AG04450 (cell line): ENCODE measurements at places on chromosomes 16 and 17.

- DNase-seq = no peak
Measured at GRCh38 chr16:79372503-79373184, 227.9 kb downstream of the MAF start.

DNA sequence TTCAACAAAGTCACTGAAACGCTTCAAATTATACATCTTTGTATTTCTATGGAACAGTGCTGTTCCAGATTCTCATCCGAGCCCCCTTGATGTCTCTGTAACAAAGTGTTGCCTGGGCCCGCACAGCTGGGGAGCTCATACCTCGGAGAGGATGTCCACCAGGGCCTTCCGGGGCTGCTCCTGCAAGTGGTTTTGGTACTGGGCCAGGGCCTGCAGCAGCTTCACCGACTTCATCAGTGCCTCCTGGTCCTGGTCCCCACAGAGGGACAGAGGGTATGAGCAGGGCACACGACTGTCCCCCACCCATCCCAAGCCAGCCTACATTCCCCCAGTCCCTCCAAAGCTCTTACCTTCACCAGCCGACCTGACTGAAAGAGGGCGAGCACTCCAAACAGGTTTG is 1.5 kb downstream of the MYBBP1A start:
- no peak for DNase-seq

DNA sequence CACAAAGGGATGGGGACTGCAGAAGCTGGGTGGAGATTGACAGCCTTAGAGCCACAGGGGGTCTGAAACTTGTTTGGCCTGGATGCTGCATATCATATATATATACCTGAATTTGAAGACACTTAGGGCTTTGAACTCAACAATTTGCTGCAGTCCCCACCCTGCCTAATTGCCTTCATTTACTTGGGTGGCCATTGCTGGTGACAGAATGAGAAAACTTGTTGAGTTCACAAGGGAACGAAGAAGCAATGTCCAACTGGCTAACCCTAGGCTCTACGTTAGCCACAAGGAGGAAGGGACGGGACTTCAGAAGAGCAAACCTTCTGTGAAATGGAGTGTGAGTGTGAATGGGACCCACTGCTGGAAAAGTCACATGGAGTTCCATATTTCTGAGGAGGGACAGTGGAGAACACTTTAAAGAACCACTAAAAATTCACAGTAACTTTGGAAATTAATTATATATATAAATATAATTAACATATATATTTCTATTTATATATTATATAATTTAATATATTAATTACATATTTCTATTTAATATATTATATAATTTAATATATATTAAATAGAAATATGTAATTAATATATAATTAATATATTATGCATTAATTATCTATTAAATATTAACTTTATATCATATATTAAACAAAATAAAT is 215.3 kb upstream of the SOX9 start:
- DNase-seq = no peak

- DNase-seq = no peak
Measured at GRCh38 chr17:34081269-34081668, 173.8 kb upstream of the CCL2 start.

DNA sequence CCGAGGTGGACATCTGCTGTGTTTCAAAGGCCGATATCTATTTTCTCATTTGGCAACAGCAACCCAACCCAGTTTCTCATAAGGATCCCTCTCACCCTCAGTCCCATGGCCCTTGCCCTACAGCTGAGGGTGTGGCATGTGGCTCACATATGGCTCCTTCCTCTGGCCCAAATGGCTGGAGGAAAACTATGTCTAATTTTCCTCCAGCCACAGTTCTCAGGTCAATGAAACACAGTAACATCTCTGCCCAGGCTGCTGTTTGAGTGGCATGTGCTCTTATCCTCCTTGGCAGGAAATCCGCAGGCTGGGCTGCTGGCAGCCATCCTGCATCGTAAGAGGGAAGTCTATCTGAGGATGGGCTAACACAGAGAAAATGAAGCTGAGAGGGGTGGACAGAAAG is 24.1 kb downstream of the SERPINF1 start:
- DNase-seq = no peak

DNA sequence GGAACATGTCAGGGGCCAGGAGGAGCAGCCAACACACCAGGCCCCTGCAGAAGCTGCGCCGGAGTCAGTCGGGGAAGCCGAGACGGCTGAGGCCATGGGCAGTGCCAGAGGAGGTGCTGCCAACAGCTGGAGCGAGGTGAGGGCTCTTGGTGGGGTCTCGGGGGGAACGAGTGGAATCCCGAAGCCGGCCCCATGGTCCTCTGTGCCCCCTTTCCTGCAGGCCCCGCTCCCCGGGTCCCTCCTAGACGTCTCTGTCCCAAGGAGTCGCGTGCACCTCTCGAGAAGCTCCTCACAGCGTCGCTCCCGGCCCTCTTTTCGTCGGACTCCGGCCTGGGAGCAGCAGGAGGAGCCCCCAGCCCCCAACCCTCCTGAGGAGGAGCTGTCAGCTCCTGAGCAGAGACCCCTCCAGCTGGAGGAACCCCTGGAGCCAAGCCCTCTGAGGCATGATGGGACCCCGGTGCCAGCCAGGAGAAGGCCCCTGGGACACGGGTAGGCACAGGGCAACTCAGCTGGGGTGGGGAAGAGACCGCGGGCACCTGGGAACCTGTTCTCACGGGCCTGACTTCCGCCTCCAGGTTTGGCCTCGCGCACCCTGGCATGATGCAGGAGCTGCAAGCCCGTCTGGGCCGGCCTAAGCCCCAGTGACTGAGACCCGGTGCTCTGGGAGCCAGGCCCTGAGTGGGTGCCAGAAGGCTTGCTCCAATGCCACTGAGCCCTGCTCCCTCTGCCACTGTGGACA is 3.6 kb downstream of the APOBR start:
- no peak for DNase-seq

- no peak for DNase-seq
Measured at GRCh38 chr16:14087181-14087580, 16.1 kb downstream of the MRTFB start.

GRCh38 chr17:50210240-50211225 is 9.1 kb upstream of the COL1A1 start:
- peak; percentile 98 for DNase-seq

DNA sequence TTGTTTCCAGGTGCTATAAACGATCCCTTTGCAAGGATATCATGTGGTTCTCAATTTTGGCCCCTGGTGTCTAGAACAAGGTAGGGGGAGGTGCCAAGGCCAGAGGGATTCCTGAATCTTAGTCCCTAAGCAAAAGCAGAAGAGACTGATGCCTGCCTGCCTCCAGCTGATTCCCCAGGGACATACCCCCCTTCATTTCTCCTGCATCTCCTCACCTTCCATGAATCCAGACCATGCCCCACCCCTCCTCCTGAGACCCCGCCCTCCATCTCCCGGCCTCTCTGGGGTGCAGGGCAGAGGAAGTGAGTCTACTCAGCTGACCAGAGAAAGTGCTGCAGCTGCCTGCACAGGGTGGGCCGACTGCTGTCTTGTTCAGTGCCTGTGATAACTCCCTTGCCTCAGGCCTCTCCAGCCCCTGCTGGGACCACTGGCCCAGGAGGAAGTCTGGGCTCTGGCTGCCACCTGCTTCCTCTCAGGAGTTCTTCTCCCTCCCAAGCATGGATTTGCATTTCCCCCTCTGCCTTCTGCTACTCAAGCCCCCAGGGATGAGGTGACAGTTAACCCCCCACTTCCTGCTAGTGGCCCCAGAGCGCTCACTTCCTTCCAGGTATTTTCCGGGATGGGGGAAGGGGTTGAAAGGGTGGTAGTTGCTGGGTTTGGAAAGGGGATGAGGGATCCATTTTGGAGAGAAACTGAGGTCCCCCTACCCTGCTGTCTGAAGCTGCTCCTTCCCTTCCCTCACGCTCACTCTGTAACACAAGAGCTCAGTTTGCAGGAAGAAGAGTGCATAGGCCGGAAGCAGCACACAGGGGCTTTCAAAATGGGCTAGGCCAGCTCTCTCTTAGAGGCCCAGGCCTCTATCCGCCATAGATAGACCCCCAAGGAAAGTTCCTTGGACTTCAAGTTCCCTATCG is 10.5 kb upstream of the TSPOAP1 start:
- DNase-seq = peak; percentile 59

GRCh38 chr17:49916854-49917515 is 52.0 kb upstream of the DLX4 start:
- DNase-seq = no peak

DNA sequence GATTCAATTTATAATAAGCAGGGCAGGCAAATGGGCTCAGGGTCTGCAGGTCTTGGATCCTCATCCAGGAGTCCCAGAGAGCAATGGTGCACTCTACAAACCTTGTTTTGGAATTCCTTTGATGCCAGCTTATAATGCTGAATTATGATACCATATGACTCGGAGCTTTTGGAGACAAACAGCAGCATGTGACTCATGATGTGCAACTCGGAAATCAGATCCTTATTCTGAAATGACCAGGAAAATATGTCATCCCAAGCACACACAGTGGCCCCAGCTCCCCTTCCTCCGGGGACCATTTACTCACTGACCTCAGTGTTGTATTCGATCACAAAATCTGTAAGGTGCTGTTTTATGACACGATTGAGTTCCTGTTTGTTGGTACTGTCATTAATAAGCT is 20.2 kb upstream of the UMOD start:
- no peak for DNase-seq

DNA sequence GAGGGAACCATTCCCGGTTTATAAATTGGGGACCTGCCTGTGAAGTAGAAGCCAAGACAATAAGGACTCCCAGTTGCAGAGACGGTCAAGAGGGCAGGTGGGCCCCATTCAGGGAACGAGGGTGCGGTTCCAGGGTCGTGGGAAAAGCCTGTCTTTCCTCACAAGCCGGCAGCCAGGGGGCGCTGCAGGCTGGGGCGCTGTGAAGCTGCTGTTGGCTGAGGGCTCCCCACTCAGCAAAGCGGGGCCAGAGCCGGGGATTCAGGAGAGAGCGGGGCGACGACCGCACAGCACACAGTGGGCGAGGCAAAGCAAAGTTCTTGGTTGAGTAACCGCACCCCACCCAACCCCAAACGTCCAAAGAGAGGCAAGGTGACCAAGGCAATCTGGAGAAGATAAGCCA is 24.9 kb downstream of the CDRT15 start:
- DNase-seq = no peak

DNA sequence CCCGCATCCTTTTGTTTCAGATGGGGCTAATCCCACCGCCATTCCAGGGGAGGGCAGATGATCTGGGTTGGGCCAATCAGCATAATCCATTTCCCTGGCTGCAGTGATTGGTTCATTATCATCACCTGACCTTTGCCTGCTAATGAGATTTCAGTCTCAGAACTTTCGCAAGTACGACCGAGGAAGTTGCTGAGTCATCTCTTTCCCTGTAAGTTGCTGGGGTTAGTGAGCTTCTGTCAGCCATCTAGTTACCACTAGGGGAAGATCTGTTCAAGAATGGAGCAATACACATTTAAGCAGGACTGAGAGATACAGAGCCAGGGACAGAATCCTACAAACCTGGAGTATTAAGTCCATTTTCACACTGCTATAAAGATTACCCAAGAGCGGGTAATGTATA is 65.3 kb upstream of the NUDT7 start:
- DNase-seq = no peak

GRCh38 chr17:75617218-75617617 is 16.0 kb upstream of the SMIM5 start:
- no peak for DNase-seq

DNA sequence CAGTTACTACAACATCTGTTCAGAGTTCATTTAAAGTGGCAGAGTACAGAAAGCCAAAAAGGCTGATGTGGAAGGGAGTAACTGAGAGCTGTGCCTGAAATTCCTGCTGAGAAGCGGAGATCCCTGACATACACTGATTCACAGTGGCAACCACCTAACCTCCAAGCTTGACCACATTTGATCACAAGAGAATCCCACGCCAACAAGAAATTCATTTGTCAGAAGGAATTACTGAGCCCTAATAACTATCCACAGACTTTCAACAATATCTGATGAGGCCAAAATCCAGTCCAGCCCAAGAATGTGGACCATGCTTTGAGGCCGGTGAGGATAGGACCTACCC is 168.5 kb upstream of the RPH3AL start:
- no peak for DNase-seq

DNA sequence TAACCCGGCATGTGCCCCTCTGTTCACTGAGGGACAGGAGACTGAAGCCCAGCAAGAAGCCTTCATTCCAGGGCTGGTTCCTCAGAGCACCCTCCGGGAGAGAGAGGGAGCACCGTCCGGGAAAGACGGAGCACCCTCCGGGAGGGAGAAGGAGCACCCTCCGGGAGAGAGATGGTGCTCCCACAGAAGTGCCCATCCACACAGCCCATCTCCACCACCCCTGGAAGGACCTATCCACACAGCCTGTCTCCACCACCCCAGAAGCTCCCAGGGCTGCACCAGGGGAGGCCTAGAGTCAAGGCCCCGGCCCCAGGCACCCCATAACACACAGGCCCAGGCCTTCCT is 88.6 kb downstream of the ABR start:
- DNase-seq = no peak

GRCh38 chr16:85673529-85674417 is 15.0 kb downstream of the GINS2 start:
- DNase-seq = peak; percentile 29

DNA sequence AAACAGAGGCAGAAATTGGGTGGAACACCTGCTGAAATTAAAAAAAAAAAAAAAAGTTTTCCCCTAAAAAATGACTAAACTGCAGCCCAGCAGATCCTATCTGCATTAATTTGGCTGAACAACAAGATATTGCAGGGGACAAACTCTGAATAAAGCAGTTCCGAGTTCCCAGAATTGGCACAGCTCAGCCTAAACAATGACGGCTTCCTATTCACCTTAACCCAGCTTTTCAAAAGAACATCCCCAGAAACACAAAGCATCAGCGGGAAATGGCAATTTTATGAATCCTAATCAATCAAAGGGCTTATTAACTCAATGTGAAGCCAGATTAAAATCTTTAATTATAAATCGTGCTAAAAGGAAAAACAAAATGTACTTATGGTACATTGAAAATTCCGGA is 497.8 kb upstream of the ZFHX3 start:
- no peak for DNase-seq

DNA sequence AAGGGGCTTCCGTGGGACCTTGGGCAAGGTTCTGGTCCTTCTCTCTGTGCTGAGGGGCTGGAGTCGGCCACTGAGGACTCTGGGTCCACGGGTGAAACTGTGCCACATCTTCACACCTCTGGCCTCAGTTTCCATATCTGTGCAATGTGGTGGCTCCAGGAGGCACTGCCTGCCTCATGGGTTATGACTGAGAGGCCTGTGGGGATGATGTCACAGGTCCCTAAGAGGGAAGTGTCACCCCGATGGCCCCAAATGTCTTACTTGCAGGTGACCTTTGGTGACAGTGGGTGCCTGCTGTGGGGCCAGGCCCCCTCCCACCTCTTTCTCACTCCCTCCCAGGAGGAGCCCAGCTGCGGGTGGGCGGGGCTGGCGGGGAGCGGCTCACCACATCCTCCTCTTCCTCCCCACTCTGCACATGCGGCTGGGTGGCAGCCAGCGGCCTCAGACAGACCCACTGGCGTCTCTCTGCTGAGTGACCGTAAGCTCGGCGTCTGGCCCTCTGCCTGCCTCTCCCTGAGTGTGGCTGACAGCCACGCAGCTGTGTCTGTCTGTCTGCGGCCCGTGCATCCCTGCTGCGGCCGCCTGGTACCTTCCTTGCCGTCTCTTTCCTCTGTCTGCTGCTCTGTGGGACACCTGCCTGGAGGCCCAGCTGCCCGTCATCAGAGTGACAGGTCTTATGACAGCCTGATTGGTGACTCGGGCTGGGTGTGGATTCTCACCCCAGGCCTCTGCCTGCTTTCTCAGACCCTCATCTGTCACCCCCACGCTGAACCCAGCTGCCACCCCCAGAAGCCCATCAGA is at the start of gene IL21R:
Gene IL21R, plus strand, starts transcription at position 407 of the 801 bp plus-strand sequence. CDS start 27,898 bp downstream, outside the sequence.
- no peak for DNase-seq

GRCh38 chr17:48002266-48002915 is 31.5 kb downstream of the CDK5RAP3 start:
- DNase-seq = peak; percentile 47
